ENCODE measurements at places on chromosomes 5 and 9. TPM values are rescaled to one million over a fixed set of nuclear protein-coding genes. Genes with fewer than 3 reads are reported as not detected.

- DNase-seq, result no peak
Observed at GRCh38 chr9:129136446-129137035, 25.3 kb downstream of the PTPA start.

PCDHB5 gene
- 5.6 TPM for total RNA-seq

DNA sequence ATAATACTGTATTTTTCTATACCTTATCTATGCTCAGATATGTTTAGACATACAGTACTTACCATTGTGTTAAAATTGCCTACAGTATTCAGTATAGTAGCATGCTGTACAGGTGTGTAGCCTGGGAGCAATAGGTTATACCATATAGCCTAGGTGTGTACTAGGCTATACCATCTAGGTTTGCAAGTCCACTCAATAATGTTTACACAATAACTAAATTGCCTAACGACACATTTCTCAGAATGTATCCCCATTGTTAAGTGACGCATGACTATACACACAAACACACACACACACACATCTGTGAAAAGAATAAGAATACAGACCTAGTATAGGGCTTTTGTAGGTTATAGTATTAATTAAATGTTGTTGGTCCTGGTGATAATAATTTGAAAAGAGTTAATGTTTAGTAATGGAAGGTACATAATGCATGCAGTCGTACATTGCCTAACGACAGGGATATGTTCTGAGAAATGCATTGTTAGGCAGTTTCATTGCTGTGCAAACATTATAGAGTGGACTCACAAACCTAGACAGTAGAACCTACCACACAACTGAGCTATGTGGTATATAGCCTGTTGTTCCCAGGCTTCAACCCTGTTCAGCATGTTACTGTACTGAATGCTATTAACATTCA is 13.6 kb downstream of the TDRD7 start:
- DNase-seq, result no peak

LCP2 gene
- total RNA-seq, result 11.6 TPM

- DNase-seq, result no peak
Observed at GRCh38 chr5:151522226-151522625, 68.9 kb downstream of the FAT2 start.

NAIP gene
- total RNA-seq, result 11.6 TPM
